Progenitor cell of endocrine pancreas (in vitro differentiated cells): ENCODE measurements at places on chromosomes 6 and 20. TPM values are rescaled to one million over a fixed set of nuclear protein-coding genes. Genes with fewer than 3 reads are reported as not detected.

Gene KHDRBS2
- total RNA-seq: 9.7 and 11.3 TPM in 2 replicates

Gene GHRH
- total RNA-seq: 0.75 TPM in 1 of 2 replicates, not detected in the other

Gene NMBR
- 0.74 TPM in 1 of 2 replicates, not detected in the other for total RNA-seq

Gene NTSR1
- total RNA-seq: 0.13 TPM in 1 of 2 replicates, not detected in the other

Gene LBP
- not detected in 2 replicates for total RNA-seq

Gene MUC21
- not detected in 2 replicates for total RNA-seq

DNA sequence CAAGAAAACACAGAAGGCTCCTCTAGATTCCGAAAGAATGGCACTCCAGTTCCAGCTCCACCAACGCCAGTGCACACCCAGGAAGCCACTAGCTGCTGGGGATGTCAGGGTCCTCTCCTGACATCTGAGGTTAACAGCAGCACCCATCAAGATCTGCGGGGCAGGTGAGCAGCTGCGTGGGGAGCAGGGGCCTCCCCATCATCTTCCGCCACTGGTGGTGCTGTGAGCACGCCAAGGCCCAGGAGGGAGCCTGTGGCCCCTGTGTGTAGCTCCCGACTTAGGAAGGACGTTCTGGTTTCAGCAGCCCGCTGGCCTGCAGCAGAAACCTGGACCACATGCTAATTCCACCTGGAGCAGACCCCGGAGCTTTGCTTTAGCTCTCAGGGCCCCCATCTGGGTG, 386.2 kb downstream of the TAF4 start:
- no peak for DNase-seq

GRCh38 chr6:16637635-16638034, 123.6 kb downstream of the ATXN1 start:
- no peak for DNase-seq

GRCh38 chr6:30775104-30775503, 30.8 kb upstream of the IER3 start:
- no peak for DNase-seq

- DNase-seq: no peak
Measured at GRCh38 chr6:41737591-41738130, 2.3 kb upstream of the TFEB start.

DNA sequence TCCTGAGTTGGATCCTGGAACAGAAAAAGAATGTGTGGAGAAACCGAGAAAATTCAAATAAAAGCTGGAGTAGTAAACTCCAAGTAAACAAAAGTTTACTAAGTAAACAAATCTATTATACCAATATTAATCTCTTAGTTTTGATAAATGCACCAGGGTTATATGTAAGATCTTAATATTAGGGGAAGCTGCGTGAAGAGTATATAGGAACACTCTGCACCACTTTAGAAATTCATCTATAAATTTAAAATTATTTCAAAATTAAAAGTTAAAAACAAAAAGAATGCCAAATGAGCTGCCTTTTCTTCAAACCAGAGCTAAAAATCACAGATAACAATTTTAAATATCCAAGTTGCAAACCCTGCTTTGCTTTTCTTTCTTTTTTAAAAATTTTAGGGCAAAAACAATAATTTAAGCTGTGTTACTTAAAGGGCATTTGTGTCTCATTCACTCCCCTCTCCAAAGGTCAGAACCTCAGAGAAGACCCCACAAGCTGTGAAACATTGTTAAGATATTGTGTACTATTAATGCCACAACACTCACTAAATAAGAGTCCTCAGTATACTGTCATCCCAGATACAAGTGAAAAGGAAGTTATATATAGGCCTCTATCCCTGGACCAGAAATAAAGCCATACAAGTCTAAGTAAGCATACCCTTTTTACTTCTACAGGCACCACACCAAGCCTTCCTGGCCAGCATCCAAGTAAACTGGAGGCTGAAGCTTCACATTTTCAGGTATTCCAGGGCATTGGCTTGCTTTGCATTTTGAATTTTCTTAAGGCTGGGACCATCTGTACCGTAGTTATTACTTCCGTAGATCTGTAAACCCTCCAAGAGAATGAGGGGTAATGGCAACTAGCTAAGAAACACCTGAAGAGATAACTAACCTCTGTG, 7.0 kb downstream of the DNAAF9 start:
- DNase-seq: no peak

DNA sequence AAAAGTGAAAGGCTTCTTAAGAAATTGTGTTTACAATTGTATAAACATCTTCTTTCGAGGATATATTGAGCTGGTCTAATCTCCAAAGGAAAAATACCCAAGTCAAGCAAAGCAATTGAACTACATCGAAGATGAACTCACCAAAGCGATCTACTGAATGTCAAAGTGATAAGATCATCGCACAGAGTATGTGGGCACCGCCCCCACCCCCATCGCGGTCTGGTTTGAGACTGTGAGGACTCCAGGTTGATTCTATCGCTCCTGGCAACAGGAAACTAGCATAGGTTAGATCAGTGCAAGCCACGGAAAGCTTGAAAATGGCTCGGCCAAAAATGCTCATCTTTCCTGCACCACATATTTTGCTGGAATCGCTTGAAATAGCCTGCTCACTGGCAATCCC, 133.2 kb upstream of the RPS6KA2 start:
- no peak for DNase-seq

GRCh38 chr6:105994591-105995390, 91.3 kb upstream of the PRDM1 start:
- no peak for DNase-seq

DNA sequence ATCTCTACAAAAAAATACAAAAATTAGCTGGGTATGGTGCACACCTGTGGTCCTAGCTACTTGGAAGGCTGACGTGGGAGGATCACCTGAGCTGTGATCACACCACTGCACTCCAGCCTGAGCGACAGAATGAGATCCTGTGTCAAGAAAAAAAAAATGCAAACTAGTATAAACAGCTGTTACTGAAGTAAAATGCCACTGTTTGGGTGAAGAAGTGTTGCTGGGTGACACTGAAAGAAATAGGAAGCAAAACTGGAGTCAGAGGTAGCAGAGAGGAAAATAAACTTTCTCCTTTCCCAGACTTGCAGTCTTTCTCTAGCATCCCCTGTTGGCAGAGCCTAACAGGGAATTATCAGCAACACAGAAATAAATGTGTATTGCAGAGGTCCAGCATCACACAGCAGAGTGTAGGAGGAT, 241.2 kb upstream of the PREP start:
- no peak for DNase-seq

GRCh38 chr6:22921828-22922227, 352.5 kb downstream of the HDGFL1 start:
- DNase-seq: no peak
